ENCODE measurements at places on chromosomes 13 and 19.

- no peak for DNase-seq
Measured at GRCh38 chr19:38644719-38645118, 2.7 kb upstream of the ACTN4 start.

DNA sequence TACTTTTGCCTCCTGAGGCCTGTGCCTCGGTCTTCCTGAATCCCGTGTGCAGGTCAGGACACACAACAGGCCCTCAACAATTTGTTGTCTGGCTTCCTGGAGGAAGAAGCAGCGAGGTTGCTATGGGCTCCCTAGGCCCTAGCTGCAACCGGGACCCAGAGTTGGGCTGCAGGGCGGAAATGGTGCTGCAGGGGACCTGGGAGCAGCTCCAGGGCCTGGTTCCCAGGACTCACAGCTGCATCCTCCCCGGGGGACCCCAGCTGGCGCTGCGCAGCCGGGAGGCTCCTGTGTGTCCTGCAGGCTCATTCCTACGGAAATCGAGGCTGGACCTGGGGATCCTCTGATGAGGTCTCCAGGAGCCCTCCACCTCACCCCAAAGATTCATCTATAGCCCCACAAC is 999 bp upstream of the TNFAIP8L1 start:
- DNase-seq = no peak

GRCh38 chr19:4378886-4379285 is 21.5 kb downstream of the SH3GL1 start:
- no peak for DNase-seq

DNA sequence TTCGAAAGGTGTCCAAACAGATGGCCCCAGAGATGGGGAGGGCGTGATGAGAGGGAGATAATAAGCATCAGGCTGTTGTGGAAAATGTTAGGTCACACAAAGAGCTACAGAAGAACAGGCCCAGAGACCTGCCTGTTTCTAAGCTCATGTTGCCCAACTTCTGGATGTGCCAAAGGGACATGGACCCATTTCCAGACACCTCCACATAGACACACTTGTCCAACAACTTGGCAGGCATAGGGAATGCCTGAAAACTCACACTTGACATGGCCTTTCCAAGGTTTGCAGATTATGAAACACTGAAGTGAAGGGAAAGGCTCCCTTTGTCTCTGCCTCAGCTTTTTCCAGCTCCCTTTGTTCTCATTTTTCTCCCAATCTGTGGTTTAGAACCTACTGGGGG is 43.5 kb upstream of the CYP2B6 start:
- DNase-seq = no peak

GRCh38 chr19:22627526-22627925 is 6.6 kb upstream of the ZNF492 start:
- no peak for DNase-seq

DNA sequence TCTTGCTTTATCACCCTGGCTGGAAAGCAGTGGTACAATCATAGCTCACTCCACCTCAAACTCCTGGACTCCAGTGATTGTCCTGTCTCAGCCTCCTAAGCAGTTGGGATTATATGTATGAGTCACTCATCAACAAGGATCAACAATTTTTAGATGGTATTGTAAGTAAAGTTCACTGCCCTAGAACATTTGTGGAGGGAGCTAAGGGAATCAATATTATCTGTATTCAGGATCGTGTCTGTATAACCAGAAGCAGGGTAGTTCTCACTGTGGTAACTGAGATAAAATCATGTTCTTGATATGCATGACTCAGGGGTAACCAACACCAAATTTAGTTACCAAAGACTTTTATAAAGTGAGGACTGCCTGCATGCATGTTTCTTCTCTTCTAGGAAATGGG is 27.0 kb downstream of the ZMYM5 start:
- no peak for DNase-seq

GRCh38 chr19:18340990-18341868 is 831 bp downstream of the PGPEP1 start:
- DNase-seq = peak; percentile 67

DNA sequence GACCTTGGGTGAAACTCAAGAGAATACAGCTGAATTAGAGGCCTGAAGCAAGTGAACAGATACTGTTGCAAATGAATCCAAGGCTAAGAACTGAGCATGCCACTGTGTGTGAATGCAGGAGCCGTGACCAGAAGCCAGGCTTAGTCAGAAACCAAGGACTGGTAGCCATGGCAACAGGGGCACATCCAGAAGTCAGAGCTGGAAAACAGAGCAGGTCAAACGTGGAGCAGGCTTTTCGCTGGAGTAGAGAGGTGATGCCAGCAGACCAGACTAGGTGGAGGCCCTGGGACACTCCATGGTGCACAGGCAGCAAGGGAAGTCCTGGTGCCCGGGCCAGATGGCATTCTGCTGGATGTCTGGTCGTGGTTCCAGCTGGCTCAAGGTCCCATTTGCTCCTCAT is 564.1 kb downstream of the PCDH9 start:
- DNase-seq = no peak

DNA sequence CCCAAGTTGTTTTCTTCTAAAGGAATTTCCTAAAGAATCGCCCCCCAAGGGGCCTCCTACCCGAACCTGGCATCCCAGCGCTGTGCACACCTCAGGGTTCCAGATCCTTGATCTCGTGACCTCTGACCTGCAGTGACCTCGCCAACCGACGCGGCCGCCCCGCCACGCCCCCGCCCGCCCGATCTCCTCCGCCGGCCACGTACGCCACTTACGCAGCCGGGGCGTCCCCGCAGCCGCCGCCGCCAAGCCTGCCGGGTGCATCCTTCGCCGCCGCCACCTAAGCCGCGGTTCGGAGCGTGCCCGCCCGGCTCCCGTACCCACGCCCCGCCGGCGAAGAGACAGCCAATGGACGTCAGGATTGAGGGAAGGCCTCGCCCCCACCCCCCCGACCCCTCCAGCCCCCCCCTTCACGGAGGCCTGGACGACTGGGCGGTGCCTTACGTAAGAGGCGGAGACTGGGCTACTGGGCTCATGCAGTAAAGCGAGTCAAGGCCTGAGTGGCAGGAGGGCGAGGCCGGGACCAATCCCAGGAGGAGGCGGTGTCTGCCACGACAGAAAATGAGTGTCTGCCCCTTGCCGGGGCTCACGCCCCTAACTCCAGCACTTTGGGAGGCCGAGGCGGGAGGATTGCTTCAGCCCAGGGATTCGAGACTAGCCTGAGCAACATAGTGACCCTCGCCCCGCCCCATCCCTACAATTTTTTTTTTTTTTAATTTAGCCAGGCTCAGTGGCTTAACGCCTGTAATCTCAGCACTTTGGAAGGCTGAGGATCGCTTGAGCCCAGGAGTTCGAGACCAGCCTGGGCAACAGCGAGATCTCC is at the start of gene YIF1B:
YIF1B (minus strand) TSS at position 291 of the 820 bp plus-strand sequence; CDS start at position 261, 30 bp downstream.
- DNase-seq = peak; percentile 90

GRCh38 chr19:30222428-30222873 is 149.7 kb upstream of the ZNF536 start:
- no peak for DNase-seq

- no peak for DNase-seq
Measured at GRCh38 chr13:45917019-45917418, 65.5 kb upstream of the SIAH3 start.
